Inflammatory macrophage treated with lipopolysaccharide for 4 hours (primary cell): ENCODE measurements at places on chromosomes 11 and 22.

- no peak for DNase-seq
These were observed 85.8 kb upstream of the RTL6 start for GRCh38 chr22:44583854-44584253.

DNA sequence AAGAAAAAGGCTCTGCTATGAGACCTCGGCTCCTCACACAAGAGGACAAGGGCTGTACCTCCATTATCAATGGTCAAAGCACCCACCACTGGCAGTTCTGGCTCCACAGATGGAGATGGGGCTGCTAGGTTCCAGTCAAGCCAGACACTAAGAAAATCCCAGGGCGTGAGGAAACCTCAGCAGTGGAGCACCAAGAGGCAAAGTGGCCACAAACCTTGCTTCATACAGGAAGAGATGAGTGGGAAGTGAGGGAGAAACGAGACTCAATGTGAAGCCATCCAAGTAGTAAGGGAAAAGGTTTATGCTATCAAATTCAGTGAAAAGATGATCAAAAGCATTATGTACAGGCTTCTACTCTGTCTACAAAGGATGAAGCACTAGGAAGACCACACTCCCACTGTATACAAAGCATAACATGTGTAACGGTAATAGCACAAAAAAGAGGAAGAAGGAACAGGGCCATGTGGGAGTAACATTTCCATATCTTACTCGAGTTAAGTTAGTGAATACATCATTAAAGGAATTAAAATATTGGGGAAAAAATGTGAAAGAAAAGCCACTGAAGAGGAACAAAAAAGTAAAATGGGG is 27.0 kb downstream of the POLDIP3 start:
- peak; percentile 86 for DNase-seq

- DNase-seq: no peak
These were observed 36.0 kb downstream of the BUD13 start for GRCh38 chr11:116736763-116737162.

DNA sequence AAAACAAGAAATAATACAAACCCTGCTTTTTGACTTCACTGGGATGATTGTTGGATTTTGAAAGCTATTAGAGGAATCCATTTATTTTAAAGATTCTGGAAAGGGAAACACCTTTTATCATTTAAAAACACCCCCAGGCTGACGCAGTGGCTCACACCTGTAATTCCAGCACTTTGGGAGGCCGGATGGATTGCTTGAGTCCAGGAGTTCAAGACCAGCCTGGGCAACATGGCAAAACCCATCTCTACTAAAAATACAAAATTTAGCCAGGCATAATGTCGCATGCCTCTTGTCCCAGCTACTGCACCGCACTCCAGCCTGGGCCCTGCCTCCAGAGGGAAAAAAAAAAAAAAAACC is 317 bp upstream of the SCN2B start:
- DNase-seq: no peak

- peak; percentile 76 for DNase-seq
These were observed at the start of gene CDC42BPG for GRCh38 chr11:64844330-64845128. TSS of gene CDC42BPG (minus strand) at chr11:64844653. CDS start at chr11:64844569, 84 bp downstream.

GRCh38 chr22:49629586-49630447 is 197.9 kb downstream of the BRD1 start:
- no peak for DNase-seq

DNA sequence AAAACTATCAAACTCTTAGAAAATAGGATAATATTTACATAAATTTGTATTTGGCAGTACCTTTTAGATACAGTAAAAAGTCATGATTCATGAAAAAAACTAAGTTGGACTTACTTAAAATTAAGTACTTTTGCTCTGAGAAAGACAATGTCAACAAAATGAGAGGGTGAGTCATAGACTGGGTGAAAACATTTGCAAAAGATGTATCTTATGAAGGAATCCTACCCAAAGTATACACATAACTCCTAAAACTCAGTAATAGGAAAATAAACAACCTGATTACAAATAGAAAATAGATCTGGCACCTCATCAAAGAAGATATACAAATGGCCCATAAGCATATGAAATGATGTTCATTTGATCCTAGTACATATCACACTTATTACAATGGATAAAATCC is 1154.6 kb downstream of the JRKL start:
- DNase-seq: no peak

DNA sequence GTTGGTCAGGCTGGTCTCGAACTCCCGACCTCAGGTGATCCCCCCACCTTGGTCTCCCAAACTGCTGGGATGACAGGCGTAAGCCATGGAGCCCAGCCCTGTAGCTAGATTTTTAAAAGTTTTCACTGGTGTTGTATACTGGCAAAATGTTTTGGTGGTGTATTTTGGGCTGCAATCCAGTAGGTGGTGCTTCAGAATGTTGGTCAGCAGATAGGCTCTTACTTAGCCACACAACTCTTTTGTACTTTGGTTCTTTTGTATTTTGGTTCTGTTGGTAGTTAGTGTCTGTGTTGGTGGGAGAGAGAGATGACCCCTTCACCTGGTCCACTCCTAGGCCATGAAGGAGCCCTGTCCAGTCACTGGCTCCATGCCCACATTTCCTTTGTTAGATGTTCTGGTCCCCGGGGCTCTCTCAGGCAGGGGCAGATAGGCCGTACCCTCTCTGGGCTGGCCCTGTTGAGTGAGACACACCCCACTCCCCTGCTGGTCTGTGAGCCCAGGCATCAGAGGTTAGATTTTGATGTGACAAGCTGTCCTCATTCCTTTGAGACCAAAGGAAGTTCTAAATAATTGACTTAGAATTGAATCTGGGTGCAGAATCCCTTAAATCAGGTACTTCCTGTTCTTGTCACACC is 123.8 kb downstream of the DDX10 start:
- no peak for DNase-seq

DNA sequence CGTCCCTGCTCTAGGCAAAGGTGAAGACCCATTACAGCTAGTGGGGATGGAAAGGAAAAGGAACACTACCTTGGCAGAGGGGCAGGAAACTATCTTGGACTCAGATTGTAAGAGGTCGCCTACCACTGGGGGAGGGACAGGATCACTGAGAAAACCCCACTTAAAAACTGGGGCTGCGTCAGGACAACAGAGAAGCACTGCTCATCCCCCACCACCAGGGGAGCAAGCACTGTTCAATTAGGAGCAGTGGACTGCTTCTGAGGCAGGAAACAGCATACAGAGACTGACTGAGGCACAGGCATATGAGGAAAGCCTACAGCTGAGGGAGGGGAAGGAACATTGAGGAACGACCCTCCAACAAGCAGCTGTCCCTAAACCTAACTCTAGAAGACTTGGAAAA is 20.8 kb upstream of the DLAT start:
- DNase-seq: peak; percentile 35

- peak; percentile 42 for DNase-seq
These were observed 1.6 kb upstream of the ELFN2 start for GRCh38 chr22:37428649-37429586.

DNA sequence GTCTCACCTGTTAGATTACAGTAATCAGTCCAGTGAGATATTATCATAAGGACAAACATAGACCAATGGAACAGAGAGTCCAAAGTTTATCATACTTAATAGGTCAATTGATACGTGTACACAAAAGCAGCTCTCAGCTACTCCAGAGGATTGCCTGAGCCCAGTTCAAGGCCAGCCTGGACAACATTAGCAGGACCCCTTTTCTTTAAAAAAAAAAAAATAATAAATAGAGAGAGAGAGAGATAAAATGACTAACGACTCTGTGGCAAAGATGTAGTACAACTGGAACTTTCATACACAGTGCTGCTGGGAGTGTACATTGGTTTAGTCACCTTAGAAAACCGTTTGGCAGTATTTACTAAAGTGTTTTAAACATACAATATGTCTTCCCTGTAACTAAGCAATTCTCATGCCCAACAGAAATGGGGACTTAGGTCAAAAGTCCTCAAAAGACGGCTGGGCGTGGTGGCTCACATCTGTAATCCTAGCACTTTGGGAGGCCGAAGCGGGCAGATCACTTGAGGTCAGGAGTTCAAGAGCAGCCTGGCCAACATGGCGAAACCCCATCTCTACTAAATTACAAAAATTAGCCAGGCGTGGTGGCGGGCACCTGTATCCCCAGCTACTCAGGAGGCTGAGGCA is 10.6 kb downstream of the SNX32 start:
- DNase-seq: no peak

- DNase-seq: no peak
These were observed 17.1 kb upstream of the NRIP3 start for GRCh38 chr11:9020916-9021315.

- DNase-seq: no peak
These were observed 37.1 kb downstream of the NECTIN1 start for GRCh38 chr11:119691701-119692539.

- no peak for DNase-seq
These were observed 679 bp downstream of the SPCS2 start for GRCh38 chr11:74949753-74950137.

DNA sequence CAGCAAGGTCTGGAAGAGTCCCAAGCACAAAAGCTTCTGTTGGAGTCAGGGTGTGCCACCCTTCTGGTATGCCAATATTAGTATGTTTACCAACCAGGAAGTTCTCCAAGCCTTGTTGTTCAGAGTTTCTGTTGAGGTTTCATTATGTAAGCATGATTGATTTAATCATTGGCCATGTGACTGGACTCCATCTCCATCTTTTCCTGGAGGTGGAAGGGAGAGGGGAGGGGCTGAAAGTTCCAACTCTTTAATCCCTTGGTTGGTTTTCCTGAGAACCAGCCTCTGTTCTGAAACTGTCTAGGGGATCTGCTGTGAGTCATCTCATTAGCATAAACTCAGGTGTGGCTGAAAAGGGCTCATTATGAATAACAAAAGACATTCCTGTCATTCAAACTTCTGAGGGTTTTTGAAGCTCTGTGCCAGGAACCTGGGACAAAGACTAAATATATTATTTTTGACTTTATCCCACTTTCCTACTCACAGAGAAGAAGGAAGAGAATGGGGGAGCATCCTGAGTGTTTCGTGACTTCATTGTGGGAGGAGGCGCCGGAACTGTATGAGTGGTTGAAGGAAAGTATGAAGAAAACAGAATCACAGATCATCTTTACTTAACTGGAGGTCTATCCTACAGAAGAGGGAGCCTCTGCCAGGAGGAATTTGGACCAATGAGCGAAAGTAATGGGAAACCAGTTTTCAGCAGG is 138.2 kb downstream of the NECTIN1 start:
- peak; percentile 54 for DNase-seq
